Hepatic stellate cell (primary cell): ENCODE measurements at places on chromosomes 4 and X.

- DNase-seq = no peak
Observed at GRCh38 chr4:41106081-41106480, 108.3 kb downstream of the APBB2 start.

DNA sequence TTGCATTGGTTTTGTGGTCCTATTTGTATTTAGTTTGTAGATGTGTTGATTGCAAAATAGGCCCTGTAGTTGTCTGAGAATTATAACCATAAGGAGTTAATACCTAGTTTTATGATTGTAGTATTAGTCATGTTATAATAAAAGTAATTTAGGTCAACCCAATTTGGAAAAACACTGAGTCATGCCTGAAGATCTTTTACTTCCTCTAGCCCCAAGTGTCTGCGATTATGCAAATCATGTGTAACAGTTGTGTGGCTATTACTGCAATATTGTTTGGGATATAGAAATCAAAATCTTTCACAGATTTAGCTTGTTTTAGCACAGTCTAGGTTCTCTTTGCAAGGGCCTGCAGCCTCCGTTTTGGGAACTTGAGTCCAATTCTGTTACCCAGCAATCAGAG, 12.6 kb downstream of the SRD5A3 start:
- peak; percentile 47 for DNase-seq

- DNase-seq = no peak
Observed at GRCh38 chr4:65046192-65047133, 623.8 kb downstream of the EPHA5 start.

GRCh38 chr4:15286041-15286440, 141.8 kb upstream of the C1QTNF7 start:
- DNase-seq = no peak

DNA sequence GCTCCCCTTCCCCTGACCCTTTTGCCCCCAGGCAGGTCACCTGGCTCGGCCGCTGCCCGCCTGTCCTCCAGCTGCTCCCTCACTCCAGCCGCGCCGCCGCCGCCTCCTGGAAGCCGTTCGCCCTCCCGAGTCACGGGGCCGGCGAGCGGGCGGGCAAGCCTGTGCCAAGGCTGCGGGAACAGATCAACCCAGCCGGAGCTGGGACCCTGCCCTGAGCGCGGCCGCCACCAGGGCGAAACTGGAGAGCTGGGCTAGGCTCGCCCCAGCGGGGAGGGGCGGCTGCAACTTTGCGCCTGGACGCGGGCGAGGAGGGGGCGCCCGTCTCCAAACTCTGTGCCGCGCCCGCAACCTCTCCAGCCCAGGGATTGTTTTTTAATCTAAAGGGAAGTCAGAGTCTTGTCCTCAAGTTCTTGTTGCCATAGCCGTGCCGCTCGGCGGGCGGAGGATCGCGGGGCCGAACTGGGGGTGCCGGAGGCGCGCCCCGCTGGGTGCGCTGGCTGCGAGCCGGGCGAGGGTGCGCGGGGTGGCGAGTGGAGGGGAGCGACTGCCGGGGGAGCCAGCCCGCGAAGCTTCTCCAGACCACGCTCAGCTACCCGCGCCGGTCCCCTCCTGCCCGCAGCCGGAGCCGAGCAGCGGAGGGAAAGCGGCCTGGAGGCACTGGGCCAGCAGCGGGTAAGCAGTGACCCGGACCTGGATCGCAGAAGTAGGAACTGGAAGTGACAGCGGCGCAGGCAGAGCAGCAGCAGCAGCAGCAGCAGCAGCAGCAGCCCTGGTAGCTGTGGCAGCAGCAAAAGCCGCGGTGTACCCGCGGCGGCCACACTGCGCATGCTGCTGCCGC, 13.4 kb downstream of the ARHGEF6 start:
- peak; percentile 55 for DNase-seq

DNA sequence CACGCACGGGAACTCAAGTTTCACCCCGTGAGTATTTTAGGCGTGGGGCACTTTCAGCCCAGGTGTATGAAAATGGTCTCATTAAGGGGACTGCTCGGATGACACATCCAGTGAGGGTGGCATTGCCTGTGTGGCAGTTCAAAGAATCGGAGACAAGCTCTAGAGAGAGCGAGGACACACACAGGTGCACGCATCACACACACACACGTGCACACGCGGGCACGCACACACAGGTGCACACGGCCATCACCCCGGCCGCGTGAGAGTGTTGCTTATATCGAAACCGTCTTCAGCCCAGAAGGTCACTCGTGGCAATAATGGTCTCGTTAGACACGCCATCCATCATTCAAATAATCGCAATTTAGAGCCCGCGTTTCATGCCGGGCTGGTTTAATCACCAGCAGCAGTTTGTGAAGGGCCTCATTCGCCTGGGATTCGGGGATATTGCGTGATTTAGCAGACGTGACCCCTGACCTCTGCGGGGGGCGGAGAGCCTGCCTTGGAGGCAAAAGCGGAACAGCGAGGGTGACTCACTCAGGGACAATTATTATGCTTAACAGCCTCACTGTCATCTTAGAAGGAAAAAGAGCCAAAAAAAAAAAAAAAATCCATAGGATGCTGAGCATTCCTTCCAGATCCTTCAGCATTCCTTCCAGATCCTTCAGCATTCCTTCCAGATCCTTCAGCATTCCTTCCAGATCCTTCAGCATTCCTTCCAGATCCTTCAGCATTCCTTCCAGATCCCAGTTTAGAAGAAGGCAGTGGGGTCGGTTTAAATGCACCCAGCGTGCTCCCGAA, 89.4 kb upstream of the PPP2R3B start:
- no peak for DNase-seq

DNA sequence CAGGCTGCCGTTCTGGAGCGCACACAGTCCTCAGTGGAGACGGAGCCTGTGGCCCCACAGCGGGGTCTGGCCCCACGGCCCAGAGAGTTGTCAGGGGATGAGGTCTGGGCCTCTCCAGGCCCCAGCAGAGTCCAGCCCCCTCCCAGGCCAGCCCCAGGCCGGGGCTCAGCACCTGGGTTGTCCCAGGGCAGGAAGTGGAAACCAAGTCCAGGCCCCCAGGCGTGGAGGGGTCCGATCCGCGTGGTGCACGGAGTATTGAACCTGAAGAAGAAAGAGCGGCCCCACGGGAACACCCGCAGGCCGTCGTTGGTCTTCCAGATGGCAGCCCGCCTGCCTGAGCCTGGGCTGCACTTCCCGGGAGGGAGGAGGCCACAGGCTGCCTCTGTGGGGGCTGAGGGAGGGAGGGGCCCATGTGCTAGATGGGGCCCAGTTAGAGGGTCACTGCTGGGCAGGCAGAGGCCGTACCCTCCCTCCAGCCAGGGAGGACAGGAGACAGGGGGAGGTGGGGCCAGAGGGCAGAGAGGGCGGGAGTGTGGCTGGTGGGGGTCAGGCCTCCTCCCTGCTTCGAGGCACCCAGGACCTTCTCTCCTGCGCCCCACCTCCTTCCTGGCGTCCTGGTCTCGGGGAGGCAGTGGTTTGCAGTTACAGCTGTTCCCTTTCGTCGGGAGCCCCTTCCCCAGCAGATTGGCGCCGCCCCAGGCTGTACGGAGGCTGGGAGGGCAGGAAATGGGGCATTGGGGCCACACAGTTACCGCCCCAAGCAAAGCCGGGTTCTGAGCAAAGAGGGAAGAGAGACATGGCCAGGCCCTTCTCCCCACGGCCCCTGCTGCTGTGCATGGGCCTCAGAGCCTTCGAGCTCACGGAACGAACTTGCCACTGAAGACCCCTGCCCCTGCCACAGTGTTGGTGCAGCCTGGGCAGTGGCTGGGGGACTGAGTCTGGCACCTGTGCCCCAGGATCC, 8.1 kb downstream of the HGFAC start:
- DNase-seq = no peak

- peak; percentile 23 for DNase-seq
Observed at GRCh38 chr4:163395055-163395454, 51.4 kb downstream of the NPY5R start.

DNA sequence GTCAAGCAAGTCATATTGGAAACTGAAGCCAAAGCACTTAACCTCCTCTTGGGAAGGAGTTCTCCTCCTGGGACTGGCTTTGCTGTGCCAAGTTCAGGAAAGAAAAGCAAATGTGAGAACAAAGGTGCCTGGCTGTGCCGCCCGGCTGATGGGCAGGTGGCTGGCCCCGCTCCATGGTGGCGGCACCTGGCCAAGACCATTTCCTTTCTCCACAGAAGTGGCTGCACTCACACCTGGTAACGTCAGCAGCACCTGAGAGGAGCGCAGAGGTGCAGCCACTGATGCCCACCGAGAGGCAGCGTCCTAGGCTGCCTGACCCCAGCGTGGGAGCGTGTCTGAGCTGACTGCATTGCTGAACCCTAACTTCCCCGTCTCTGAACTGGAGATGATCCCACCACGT, 54.3 kb downstream of the DCTD start:
- DNase-seq = no peak

- no peak for DNase-seq
Observed at GRCh38 chrX:108331126-108331909, 106.9 kb downstream of the COL4A6 start.

- no peak for DNase-seq
Observed at GRCh38 chrX:123336666-123337065, 152.6 kb downstream of the GRIA3 start.

DNA sequence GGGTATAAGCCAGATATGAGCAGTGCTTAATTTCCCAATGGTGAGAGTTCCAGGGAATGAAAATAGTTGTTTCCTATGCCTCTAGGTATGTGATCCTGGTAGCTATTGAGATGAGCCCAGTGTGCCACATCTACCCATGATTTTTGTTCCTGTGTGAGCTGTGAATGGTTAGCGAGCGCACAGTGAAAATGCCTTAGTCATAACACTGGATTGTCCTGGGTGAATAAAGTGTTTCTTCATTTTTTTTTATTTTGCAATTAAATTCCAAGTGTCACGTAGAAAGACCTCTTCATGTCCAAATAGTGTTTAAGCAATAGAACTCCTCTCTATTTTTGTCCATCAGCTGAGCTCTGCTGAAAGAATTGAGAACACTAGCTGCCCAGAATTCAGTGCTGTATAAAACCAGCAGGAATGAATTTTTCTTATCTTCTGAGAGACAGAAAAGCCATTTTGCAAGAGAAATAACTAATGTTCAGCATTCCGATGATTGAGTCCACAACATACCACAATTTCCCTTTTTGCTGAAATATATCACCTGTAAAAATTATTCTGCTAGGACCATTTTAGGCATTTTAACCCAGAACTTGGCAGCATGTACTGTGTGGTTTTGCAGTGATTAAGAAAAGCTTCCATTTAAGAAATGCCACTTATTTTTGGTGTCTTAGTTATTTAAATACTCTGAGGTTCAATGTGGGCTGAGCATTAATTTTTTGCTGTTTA, 5.6 kb downstream of the MAOA start:
- DNase-seq = no peak

GRCh38 chr4:17556498-17556897, 20.5 kb upstream of the LAP3 start:
- DNase-seq = no peak

DNA sequence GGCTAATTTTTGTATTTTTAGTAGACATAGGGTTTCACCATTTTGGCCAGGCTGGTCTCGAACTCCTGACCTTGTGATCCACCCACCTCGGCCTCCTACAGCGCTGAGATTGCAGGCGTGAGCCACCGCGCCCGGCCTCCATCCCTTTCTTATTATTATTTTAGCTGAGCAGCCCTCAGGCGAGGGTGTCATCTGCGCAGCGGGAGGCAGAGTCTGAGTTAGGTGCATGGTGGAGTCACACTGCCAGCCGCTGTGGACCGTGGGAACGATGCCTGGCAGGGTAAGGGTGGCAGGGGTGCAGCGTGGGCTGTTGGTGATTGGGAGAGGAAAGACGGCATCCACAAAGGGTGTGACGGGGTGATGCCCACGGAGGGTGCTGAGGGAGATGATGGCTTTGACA, 491.8 kb upstream of the FAT1 start:
- DNase-seq = no peak

DNA sequence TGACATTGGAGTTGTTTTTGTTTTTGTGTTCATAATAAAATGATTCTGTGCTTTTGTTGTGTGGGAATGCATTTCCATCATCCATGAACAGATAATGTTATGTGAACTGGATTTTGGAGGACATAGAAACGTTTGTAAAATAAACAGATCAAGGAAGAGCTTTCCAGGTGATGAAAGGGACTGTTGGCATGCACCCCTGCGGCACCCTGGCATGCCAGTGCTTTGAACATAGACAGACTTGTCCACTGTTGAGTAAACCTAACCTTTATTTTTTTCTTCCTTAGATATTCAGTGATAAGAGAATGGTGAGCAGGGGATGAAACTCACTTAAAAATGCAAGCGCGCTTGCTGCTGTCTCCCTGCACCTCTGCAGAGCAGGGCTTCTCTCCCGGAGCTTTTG, 59.8 kb downstream of the TRAPPC11 start:
- no peak for DNase-seq
